ENCODE measurements at places on chromosomes 1 and 21.

- DNase-seq = no peak
Measured at GRCh38 chr1:211375949-211376348, 49.3 kb downstream of the TRAF5 start.

GRCh38 chr1:34761176-34761761 lies 1.7 kb downstream of the GJB4 start:
- no peak for DNase-seq

GRCh38 chr1:220755309-220755708 lies 7.2 kb downstream of the MTARC2 start:
- no peak for DNase-seq

DNA sequence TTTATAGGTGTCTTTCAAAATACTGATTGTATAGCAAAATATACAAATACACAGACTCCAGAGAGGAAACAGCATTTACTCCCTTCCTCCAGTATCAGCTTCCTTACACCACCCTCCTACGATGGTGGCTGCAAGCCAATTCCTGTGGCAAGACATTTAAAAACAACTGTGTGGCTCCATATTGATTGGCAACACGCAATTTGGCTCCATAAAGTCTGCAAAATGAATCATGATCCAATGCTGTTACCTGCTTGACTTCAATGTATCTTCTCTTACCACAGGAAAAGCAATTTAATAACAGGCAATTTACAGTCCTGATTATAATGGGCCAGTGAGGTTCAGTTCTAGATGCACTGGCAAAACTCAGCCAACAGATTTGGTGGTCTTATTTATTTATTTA lies 19.7 kb upstream of the ATP6V1G3 start:
- DNase-seq = no peak

GRCh38 chr1:61341426-61341825 lies 259.1 kb downstream of the NFIA start:
- no peak for DNase-seq

DNA sequence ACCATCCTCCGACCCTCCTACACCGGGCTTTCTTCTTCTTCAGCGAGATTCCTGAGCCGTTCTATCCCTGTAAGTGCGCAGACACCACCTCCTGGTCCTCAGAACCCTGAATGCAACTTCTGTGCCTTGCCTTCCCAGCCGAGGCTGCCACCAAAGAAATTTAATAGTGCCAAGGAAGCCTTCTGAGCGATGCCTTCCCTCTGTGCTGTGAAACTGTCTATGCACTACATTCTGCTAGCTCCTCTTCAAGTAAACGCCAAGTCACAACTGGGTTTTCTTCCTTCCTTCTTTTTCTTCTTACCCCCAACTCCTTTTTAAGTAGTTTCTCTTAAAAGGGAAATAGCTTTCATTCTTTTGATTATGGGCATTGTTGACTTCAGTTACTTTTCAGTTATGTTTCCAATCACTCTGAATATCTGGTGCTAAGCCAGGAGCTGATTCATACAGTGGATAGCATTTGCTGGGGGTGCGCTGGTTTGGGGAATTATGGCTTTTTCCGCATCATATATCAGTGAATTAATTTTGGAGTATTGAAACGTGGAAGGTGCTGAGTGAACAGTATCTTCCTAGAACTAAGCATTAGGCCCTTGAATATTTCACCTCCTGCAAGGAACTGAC lies 38.6 kb upstream of the GPR88 start:
- no peak for DNase-seq

DNA sequence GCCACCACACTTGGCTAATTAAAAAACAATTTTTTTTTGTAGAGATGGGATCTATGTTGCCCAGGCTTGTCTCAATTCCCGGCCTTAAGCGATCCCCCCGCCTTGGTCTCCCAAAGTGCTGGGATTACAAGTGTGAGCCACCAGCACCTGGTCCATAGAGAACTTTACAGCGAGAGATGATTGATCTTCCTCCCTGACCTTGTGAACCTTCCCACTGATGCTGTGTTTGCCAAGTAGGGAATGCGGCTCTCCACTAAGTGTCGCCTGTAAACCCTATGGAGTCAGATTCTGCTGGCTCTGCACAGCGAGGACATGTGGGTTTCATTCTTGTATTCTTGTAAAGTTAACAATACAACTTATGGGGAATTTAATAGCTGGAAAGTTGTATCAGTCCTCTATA lies 81.3 kb upstream of the LYST start:
- DNase-seq = no peak

DNA sequence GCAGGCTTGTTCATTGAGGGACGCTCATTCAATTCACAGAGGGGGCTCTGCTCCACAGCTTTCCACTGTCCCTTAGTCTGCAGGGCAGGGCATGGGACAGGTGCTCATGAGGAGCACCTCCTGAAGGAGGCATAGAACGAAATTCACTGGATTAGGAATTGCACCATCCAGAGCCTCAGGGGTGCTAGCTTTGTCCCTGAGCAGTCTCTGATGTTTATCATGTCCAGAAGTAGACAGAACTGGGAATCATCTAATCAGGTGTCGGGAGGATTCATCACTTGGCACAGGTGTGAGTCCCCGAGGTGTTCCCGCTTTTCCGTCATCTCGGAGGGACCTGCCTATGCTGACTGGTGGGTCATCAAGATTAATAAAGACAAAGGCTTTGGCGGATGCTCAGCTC lies 321.4 kb downstream of the AJAP1 start:
- no peak for DNase-seq
